ENCODE measurements at places on chromosomes 6 and 20.

- no peak for DNase-seq
These were observed 9.2 kb downstream of the ZHX3 start for GRCh38 chr20:41308290-41308711.

GRCh38 chr20:8187740-8188139 lies 55.7 kb downstream of the PLCB1 start:
- DNase-seq, result no peak

- DNase-seq, result no peak
These were observed 47.4 kb upstream of the DDR1 start for GRCh38 chr6:30836957-30837356.

DNA sequence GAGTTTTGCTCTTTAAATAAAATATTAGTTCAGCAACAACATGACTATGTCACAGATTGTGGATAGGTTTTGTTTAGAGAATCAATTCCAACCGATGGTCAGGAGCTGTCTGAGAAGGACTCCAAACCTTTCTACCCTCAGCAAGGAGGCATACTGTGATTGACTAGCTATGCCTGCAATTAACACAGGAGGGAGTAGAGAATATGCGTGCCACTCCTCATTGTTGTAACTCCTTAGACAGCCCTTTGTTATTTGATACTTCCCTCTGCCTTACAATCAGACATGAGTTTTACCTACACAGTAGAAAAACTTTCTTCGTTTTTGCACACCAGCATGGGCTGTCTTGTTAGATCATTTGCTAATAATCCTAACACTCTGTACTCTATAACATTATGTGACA lies 796.5 kb downstream of the PRIM2 start:
- DNase-seq, result no peak

GRCh38 chr20:17768271-17768670 lies 68.5 kb downstream of the BANF2 start:
- no peak for DNase-seq

- peak; percentile 95 for DNase-seq
These were observed at the start of gene THBS2 for GRCh38 chr6:169253337-169254238. Gene THBS2, minus strand, starts transcription at chr6:169253846. Its CDS starts 3,062 bp downstream, at chr6:169250784.

- DNase-seq, result no peak
These were observed 163.0 kb downstream of the SLC24A3 start for GRCh38 chr20:19375395-19375794.

DNA sequence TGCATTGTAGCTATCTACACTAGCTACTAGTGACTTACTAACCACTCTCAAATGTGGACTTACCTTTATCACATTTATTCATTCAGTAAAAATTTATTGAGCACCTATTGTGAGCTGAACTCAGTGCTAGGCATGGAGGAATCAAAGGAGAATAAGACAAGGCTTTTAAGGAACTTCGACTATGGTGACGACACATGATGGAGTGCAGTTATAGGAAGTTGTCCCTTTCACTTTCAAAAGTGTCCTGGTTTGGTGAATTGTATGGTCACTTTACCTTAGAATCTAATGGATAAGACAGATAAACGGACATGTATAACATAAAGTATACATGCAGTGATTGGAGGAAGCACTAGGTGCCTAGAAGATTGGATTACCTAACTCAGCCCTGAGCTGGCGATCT lies 4.3 kb downstream of the AKAP7 start:
- no peak for DNase-seq

- peak; percentile 73 for DNase-seq
These were observed 104.2 kb downstream of the AGPAT4 start for GRCh38 chr6:161169696-161170095.

GRCh38 chr6:43829470-43829869 lies 59.5 kb downstream of the VEGFA start:
- no peak for DNase-seq

DNA sequence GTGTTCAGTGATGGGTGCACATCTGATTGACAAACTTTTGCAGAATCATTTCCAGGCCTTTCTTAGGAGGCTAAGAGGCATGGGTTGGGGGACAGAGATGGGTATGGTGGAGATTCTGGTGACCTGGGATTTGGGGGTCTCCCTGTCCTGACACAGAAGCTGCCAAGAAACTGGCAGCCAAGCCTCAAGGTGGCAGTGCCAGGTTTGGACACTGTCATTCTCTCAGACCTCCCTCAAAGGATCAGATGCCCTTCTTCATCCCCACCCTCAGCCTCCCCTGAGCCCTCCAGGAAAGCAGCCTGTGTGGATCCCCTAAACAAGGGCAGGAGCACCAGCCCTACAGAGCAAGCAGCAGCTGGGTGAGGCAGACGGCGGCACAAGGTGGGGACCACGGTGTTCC lies 18.1 kb upstream of the MAS1L start:
- DNase-seq, result no peak

- no peak for DNase-seq
These were observed 369 bp downstream of the SLC4A11 start for GRCh38 chr20:3238616-3239025.

GRCh38 chr6:24574809-24575208 lies 71.2 kb downstream of the KIAA0319 start:
- DNase-seq, result no peak

- DNase-seq, result no peak
These were observed 305.8 kb downstream of the CDH26 start for GRCh38 chr20:60263725-60264709.

GRCh38 chr20:23142162-23143050 lies 56.3 kb upstream of the CD93 start:
- no peak for DNase-seq

DNA sequence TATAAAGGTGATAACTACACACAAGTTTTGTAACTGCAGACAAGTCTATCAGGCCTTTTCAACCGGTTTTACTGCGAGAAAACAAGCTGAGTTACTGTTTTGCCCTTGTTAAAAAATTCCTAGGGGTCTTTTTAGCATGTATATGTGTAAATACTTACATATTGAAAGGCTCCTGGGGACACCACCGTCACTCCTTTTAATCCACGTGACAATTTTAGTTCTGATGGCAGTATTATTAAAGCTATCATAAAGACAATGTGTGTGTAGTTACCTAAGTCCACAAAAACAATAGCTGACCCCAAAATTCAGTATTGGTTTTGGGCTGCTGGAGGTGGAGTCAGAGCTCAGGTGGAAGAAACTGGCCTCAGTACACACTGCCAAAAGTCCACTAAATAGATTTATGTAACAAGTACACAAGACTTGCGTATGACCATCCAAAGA lies 41.3 kb upstream of the HFE start:
- no peak for DNase-seq

GRCh38 chr6:54238396-54238795 lies 69.8 kb upstream of the TINAG start:
- DNase-seq, result peak; percentile 71

- no peak for DNase-seq
These were observed 54.8 kb downstream of the GPX5 start for GRCh38 chr6:28580475-28580874.

- DNase-seq, result no peak
These were observed 15.4 kb upstream of the TRIB3 start for GRCh38 chr20:364905-365794.

- DNase-seq, result no peak
These were observed 52.2 kb upstream of the TTPAL start for GRCh38 chr20:44423480-44423879.

- DNase-seq, result peak; percentile 6
These were observed 32.4 kb upstream of the TPBG start for GRCh38 chr6:82331031-82331773.

DNA sequence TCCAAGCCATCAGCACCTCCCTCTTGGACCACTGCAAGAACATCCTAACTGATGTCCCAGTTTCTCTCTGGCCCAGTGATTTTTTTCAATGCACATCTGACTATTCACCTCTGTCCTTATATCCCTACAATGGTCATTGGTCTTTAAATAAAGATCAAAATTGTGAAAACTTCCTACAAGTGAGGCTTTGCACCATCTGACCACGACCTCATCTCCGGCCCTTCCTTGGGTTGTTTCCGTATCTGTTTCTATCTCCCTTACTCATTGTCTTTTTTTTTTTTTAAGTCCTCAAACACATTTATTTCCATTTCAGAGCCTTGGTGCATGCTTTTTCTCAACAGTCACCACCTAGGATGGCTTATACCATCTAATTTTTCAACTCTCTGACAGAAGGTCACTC lies 88.1 kb downstream of the IPCEF1 start:
- DNase-seq, result no peak

GRCh38 chr20:54512694-54513093 lies 37.3 kb downstream of the DOK5 start:
- no peak for DNase-seq

- DNase-seq, result no peak
These were observed 37.5 kb upstream of the SLCO4A1 start for GRCh38 chr20:62604796-62605195.

DNA sequence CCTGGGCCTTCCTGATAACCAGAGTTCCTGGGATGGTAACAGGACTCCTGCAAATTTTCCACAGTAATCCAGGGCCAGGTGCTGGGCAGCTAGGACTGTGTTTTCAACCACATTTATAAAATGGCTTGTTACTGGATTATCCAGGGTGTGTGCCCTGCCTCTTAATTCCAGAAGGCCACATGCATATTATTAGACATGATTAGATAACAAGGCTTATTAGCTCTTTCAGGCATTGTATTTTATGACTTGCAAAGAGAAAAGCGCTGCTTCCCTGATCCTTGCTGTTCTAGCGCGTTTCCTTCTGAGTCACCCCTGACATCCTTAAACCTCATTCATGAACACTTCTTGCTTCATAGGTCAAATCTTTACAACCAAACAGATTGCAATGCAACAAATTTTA lies 208.6 kb downstream of the UST start:
- DNase-seq, result no peak

- DNase-seq, result no peak
These were observed 142.2 kb downstream of the MBOAT1 start for GRCh38 chr6:20070047-20070446.

DNA sequence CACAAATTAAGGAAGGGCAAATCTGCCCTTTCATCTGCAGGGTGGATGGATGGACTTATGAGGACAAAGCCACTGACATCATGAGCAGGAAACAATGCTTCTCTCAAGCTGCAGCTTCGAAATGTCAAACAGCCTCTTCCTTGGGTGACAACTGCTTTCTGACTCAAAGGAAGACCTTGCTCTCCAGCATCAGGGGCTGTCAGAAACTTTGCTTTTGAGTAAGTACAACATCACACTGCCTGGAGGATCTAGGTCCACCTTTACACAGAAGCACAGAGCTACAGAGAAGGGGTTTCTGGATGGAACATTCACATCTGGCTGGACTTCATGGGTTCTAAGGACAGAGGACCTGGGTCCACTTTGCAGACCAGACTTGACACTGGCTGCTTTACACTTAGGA lies 5.9 kb downstream of the CST1 start:
- no peak for DNase-seq

DNA sequence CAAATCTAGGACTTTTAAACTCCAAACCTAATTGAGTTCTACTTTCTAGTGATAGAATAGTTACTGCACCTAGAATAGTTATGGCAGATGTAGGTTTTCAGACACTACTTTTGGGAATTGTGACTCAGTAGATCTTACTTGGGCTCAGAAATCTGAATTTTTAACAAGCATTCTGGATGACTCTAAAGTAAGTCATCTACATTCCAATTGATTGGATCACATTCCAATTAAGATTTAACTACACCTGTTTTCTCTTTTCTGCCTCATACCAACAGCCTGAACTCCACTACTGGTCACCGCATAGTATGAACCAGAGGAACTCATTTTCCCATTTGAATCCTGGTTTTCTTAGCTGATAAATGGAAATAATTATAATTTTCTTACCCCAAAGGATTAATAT lies 49.5 kb upstream of the TFAP2D start:
- DNase-seq, result no peak

- no peak for DNase-seq
These were observed 11.3 kb downstream of the ZHX3 start for GRCh38 chr20:41306061-41306727.

- peak; percentile 76 for DNase-seq
These were observed 31.9 kb downstream of the C6orf89 start for GRCh38 chr6:36917541-36918193.

- peak; percentile 15 for DNase-seq
These were observed 38.4 kb downstream of the KIF3B start for GRCh38 chr20:32315891-32316290.

- DNase-seq, result no peak
These were observed 163.9 kb upstream of the CITED2 start for GRCh38 chr6:139538366-139538765.

GRCh38 chr6:129267028-129267427 lies 384.1 kb downstream of the LAMA2 start:
- no peak for DNase-seq

DNA sequence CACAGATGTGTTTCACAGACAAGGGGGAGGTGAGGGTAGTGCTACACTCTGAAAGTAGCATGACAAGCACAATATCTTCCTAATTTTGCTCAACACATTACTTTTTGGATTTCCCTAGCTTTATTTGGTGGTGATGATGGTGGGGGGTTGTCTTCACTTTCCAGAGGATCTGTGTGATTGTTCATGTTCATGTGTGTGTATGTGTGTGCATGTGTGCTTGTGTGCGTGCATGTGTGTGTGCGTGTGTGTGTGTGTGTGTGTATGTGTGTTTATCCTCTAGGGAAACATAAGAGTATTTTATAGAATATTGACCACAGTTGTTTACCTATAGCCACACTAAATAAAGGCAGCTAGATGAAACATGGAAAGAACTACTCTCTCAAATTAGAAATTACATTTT lies 183.8 kb upstream of the EYA4 start:
- DNase-seq, result no peak

GRCh38 chr6:159254186-159254585 lies 85.0 kb downstream of the FNDC1 start:
- DNase-seq, result no peak

DNA sequence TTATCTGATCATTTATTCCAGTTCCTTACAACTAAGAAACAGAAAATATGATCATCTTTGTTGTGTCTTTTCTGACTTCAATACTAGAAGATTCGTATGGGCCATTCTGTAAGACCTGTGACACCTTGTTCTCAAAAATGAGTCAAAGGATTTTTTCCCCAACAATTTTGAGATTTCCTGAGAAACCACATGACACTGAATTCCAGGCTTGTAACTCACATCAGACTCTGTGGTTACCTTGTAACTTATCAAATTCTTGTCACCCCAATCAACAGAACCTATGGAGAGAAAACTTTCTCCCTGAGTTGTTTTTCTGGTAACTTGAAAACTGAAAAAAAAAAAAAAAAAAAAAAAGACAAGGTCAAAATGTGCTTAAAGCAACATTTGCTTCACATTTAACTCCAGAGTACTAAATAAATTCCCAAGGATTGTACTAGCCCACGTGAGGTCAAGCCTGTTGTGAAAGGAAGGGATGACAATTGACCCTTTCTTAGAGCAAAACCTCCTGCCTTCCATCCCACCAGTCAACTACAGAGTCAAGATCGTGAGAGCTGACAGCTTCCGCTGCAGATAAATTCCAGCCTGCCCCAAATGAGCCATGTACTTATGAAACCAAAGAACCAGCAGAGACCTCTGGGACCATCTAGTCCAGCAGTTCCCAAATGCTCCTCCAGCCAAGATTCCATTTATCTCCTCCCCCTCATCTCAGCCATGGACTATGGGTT lies 140.3 kb downstream of the TBX18 start:
- no peak for DNase-seq
